ENCODE measurements at places on chromosomes 1 and 21.
A peak's percentile ranks its signal among the peaks of the same experiment; 100 is the strongest.

GRCh38 chr1:35845766-35846165 lies 37.2 kb upstream of the AGO1 start:
- DNase-seq, result no peak

- peak; percentile 81 for DNase-seq
These were observed at the start of gene INKA2 for GRCh38 chr1:111739194-111739924. Gene INKA2 (minus strand): TSS chr1:111739395. CDS start chr1:111739242, 153 bp downstream.

- DNase-seq, result peak; percentile 22
These were observed 65.5 kb downstream of the UBE2U start for GRCh38 chr1:64268653-64269557.

DNA sequence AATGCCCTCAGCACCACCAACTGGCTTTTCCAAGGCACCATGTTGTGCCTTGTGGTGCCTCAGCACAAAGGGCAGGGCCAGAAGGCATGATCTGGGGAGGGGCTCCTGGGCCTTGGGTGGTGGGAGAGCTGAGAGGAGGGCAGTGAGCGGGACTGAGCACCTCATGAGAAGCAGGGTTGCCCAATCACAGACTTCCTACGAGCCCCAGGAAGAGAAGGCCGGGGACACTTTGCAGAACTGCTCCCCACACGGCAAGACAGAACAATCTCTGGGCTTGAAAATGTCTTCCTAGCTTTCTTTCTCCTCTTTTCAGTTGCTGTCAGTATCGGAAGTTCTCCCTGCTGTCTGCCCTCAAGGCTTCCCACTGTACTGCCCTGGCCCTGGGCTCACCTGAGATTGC lies 6.8 kb downstream of the KCNJ10 start:
- no peak for DNase-seq

- DNase-seq, result no peak
These were observed 575.0 kb upstream of the CHRM3 start for GRCh38 chr1:238811211-238811879.

Measured in GM18507 (cell line).